Bronchial epithelial cell (primary cell): ENCODE measurements at places on chromosomes 11 and 22. TPM values are rescaled to one million over a fixed set of nuclear protein-coding genes. Genes with fewer than 3 reads are reported as not detected.

GRCh38 chr11:8713760-8714454 lies 31.3 kb downstream of the RPL27A start:
- DNase-seq: no peak

DNA sequence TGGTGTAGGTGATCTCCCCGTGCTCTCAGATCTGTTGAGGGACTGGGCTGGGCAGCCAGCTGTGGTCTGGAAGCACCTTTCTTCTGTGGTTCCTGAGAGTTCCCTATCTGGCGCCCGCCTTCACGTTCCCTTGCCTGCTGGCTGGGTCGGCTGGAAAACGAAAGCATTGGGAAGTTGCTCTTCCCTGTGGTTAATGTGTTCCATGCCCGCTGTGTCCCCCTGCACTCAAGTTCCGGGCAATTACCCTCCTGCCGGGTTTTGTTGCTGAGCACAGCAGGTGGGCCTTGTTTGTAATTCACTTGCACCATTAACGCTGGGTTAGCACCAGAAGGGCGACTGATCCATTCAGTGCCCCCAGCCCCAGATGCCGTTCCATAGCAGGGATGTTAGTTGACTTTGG lies 134.1 kb downstream of the GRIK4 start:
- DNase-seq: no peak

DNA sequence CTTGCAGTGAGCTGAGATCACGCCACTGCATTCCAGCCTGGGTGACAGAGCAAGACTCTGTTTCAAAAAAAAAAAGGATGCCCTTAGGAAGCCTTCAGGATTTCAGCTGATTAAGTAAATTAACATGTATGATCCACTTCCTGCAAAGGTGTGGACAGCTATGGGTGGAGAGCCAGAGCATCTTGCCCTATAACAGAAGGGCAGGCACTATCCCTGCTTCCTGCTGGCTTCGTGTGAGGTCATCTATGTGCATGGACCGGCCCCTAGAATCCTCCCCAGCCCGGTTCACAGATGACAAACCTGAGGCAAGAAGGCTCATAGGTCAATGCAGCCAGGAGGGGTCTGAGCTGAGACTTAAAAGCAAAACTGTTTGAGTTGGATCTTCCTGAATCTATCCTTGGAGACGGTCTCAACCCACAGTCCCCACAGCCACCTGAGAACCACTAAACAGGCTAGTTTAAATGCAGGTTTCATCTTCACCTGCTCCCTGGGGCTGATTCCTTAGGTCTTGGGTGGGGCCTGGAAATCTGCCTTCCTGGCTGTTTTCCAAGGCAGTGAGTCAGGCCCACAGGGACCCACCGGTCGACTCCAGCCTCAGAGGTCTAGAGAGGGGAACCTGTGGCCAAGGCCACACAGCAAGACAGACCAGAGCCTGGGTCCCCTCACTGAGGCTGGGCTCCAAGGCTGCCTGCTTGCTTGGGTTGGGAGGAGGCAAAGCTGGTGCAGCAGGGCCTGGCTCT lies 55.2 kb upstream of the MPEG1 start:
- DNase-seq: peak; percentile 93

GRCh38 chr11:68948496-68948895 lies 32.3 kb downstream of the MRGPRD start:
- no peak for DNase-seq

P2RY6 gene
- total RNA-seq: 0.26 TPM in 1 of 2 replicates, not detected in the other

- peak; percentile 19 for DNase-seq
Observed at GRCh38 chr11:117928446-117929141, 608 bp downstream of the TMPRSS13 start.

GRCh38 chr11:6354651-6355485 lies 34.6 kb upstream of the CAVIN3 start:
- no peak for DNase-seq

DNA sequence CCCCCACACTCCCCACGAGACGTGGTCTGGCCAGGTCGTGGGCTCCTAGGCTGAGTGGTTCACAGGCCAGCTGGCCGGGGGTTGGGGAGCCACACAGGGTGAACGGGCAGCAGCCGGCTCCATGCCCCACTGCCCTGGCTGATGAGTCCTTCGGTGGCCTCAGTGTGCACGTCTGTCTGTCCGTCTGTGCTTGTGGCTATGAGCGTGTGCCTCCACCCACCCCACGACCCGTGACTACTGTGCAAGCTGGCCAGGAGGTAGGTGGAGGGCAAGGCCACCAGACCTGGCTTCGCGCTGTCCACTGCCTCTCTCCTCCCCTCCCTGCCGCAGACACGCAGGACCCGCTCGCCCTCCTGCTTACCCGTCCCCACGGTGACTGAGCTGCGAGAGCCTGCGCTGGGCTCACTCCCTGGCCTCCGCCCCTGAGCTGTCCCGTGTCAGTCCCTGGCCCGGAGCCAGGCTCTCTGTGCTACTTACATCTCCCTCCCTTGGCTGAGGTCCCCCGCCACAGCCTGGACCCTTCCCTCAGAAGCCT lies 14.1 kb downstream of the CSDC2 start:
- no peak for DNase-seq

DNA sequence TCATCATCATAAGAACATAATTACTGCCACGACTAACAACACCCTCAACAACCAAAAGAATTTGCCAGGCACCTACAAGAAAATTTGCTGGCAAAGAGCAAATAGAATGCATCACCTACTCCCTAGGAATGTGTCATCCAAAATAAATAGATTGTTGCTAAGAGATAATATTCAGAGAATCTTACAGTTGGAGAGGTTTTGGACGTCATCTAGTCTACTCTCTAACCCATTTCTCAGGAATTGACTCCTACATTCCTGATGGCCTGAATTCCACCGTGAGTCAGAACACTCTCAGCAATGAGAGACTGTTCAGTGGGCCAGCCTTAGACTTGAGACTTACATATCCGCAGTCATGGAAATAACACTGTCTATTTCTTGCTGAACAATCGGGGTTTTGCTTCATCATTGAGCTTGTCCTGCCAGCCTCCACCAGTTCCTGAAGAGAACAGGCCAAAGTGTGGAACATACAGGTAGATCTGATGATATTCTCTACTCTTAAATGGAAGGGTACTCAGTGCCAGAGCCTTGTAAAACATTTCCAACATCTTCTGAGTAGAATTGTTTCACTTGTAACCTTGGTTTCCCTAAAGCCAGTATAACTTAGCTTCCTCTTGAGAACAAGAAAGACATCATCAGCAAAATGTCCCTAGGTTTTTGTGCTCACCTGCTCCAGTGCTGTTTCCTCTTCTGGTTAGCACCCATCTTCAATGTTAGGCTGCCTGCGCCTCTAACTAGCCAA lies 8.3 kb downstream of the KIRREL3 start:
- peak; percentile 67 for DNase-seq

GRCh38 chr11:22869325-22869724 lies 9.1 kb upstream of the CCDC179 start:
- no peak for DNase-seq

MYO7A gene
- total RNA-seq: under 0.01 and 0.13 TPM in 2 replicates

DNA sequence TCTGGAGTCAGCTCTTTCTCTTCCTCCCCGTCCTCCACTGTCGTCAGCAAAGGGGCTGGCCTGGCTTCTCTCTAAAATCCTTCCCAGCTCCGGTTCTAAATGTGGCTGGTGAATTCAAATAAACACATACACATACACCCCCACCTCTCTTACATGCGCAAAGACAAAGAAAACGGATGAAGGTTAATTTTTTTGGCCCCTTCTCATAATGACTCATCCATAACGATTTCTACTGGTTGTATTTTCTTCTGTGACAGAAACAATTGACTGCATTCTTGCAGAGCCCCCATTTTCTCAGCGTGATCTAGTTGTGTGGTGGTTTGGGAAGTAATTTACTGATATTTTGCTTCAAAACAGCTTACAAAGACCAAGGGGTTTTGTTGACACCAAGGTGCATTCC lies 130.0 kb upstream of the NTM start:
- DNase-seq: no peak

- peak; percentile 11 for DNase-seq
Observed at GRCh38 chr22:26259510-26259909, 90.2 kb downstream of the SEZ6L start.

- no peak for DNase-seq
Observed at GRCh38 chr11:119704849-119705248, 24.2 kb downstream of the NECTIN1 start.

SGSM1 gene
- total RNA-seq: not detected in 2 replicates

- DNase-seq: no peak
Observed at GRCh38 chr11:76748948-76749347, 34.2 kb upstream of the TSKU start.

- DNase-seq: no peak
Observed at GRCh38 chr11:46719048-46719542, at the start of gene F2. F2 (plus strand) TSS chr11:46719213; CDS start chr11:46719236, 23 bp downstream.

- no peak for DNase-seq
Observed at GRCh38 chr22:30181459-30182349, 64.9 kb downstream of the LIF start.

DNA sequence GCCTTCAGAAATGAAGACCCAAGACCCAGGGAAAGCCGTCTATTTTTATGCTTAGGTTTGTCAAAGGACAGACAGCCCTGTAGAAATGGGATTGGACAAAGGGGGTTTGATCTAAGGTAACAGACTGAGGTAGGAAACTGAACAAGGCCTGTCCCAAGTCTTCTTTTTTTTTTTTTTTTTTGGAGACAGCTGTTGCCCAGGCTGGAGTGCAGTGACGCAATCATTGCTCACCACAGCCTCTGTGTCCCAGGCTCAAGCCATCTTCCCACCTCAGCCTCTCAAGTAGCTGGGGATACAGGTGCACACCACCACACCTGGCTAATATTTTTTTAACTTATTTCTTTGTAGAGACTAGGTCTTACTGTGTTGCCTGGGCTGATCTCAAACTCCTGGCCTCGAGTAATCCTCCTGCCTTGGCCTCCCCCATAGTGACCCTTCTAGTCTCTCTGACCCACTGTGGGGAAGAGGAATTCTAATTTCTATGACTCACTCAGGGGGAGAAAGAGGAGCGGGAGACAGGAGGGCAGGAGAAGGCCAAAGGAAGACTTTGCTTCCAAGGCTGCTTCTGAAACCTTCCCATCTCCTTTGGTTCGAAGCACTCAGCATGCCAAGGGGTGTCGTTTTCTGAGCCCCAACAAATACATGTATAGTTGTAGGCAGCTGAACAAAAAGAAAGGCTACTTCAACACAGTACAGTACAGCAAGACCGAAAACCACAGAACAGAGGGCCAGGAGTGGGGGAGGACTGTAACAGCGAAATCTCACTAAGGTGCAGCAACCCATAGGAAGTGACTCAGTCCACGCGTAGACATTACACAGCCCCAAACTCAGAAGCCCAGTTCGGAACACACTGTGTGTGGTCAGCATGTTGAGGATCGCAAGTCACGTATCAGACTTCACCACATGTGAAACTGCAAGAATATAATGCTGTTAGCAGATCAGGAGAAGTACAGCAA lies 872 bp downstream of the TMA7B start:
- DNase-seq: peak; percentile 80

RFPL1 gene
- not detected in 2 replicates for total RNA-seq

DNA sequence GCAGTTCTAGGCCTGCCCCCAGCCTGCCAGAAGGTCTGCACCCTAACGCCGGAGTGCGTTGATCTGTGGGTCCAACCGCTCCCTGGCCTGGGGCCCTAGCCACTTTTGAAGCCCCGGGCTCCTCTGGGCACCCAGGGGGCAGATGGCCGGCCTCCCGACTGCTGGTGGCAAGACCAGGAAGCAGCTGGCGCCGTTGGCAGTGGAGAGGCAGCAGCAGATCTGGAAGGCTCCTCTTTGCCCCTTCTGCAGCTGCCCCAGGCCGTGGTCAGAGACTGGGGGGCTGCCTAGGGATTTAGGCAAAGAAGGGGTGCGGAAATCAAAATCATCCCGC lies 445 bp upstream of the VWCE start:
- DNase-seq: no peak

- no peak for DNase-seq
Observed at GRCh38 chr22:44047891-44048301, 23.8 kb downstream of the PARVB start.

GRCh38 chr22:42623756-42624441 lies 9.2 kb upstream of the POLDIP3 start:
- DNase-seq: no peak

GRCh38 chr11:71284525-71285092 lies 32.2 kb upstream of the SHANK2 start:
- DNase-seq: no peak

OR51B4 gene
- total RNA-seq: not detected in 2 replicates

MUC5B gene
- total RNA-seq: not detected in 2 replicates

C22orf42 gene
- not detected in 2 replicates for total RNA-seq

GRCh38 chr11:75262436-75262835 lies 21.9 kb downstream of the TPBGL start:
- no peak for DNase-seq

KLHDC7B gene
- 0.26 TPM in 2 replicates for total RNA-seq

GRCh38 chr11:111528557-111528956 lies 12.0 kb upstream of the LAYN start:
- DNase-seq: peak; percentile 41

GRCh38 chr22:36569999-36570398 lies 41.0 kb upstream of the EIF3D start:
- peak; percentile 26 for DNase-seq

OR10V1 gene
- not detected in 2 replicates for total RNA-seq

- DNase-seq: no peak
Observed at GRCh38 chr11:72820439-72821139, 6.4 kb downstream of the ATG16L2 start.

IGF2 gene
- total RNA-seq: 1.0 and 6.6 TPM in 2 replicates

DNA sequence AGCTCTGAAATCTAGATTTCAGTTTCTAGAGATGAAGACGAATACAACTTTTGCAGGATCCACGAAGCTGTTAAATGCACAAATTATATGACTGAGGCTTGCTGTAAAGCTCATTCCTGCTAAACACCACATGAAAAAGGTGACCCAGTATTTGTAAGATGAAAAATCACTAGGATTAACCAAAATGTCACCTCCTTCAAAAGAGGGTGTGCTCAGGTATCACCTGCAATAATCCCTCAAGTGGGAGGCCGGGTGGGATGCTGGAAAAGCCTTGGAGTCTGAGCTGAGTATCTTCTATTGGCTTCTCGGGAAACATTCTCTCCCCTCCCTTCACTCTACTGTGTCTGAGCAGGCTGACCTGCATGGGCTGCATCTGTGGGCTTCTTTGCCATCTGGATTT lies 195.8 kb downstream of the NELL1 start:
- DNase-seq: no peak

- no peak for DNase-seq
Observed at GRCh38 chr22:23570681-23571080, 9.4 kb downstream of the IGLL1 start.
